ENCODE measurements at places on chromosomes 2 and 18.
A peak's percentile ranks its signal among the peaks of the same experiment; 100 is the strongest.

GRCh38 chr2:97660775-97661389, 3.0 kb downstream of the ACTR1B start:
- no peak for DNase-seq

GRCh38 chr2:12314127-12314760, 402.5 kb upstream of the TRIB2 start:
- DNase-seq: no peak

- no peak for DNase-seq
Measured at GRCh38 chr2:240051697-240052096, 1.6 kb downstream of the OR6B3 start.

DNA sequence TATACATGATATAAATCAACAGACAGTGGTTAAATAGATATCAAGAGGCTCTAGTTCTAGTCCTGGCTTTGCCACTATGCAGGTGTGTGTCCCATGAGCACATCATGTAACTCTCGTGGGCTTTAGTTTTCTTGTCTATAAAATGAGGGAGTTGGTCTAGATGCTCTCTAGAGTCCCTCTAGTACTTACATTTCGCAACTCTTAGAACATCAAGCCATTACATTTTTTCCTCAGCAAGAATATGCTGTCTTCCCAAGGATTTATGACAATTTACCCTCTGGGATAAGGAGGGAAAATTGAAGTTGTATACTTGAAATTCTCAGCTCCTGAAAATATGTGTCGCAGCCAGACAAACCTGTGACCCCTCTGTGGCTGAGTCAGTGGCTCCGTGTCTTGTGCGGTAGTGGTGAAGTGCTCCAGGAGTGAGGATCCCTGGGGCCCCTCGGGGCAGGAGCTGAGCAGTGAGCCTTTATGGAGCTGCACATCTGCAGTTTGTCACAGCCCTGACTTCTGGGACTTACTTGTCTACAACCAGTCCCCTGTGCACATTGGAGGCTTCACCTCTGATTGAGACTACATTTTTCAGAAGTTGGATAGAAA, 6.8 kb downstream of the PKP4 start:
- no peak for DNase-seq

DNA sequence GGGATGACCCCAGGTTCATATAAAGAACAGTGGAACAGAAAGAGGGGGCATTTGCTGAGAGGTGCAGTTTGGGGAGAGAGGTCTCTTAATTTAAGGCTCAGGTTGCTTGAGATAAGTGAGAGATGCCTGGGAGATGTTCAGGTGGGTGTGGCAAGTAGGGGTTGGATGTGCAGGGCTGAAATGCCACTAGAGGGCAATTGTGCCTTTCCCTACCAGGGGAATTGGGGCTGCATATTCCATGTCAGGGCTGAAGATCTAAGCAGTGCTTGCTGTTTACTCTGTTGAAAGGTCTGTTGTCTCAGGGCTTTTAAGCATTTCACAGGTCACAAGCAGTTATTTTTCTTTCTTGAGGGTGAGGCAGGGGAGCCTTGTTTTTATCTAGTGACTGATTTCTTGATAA, 7.8 kb downstream of the CCDC85A start:
- DNase-seq: peak; percentile 81

- no peak for DNase-seq
Measured at GRCh38 chr2:241081643-241082340, 20.3 kb downstream of the MTERF4 start.

DNA sequence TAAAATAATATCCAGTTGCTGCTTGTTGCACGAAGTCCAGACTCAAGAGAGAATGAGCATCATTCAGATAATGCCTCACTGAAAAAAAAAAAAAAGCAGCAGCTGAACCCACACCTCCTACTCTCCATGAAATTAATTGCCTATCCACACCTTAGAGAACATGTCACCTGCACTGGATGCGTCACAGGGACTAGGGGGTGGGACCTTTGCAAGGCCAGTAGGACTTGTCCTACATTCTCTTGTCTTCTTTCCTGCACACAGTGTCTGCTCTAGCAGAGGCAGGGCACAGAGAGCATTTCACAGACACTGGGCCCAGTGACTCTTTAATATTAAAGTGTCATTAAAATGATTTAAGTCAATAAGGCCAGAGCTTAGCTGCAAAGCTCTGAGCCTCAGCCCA, at the start of gene ABCA12:
ABCA12 (minus strand) TSS at position 148 of the 400 bp plus-strand sequence. CDS start 418 bp downstream, outside the sequence.
- peak; percentile 77 for DNase-seq

DNA sequence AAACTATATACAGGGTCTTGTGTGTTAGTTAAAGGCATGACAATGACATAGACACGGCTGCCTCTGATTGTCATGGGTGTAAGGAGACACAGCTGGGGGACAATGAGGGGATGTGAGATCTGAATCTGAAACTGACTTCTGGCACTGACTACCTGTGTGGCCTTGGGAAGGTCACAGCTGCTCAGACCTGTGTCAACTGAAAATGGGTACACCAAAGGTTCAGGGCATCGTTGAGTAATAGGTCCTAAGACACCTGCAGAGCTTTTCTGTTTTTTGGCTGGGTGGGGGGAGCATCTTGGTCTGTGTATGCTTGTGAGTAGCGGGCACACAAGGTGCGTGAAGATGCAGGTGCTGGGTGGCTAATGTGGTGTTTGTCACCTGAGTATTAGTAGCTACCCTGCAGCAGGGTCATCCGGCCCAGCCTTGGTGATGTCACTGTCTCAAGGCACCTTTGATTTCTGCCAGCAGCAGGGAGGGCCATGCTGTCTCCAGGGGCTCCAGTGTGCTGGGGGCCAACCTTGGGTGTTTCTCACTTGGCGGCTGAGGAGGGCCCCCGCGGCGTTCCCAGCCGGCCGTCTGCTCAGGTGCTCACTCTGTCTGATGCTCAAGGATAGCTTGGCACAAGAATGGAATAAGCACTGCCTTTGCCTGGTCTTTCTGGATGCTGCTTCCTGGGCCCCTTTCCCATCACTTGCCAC, 53.1 kb upstream of the HS6ST1 start:
- no peak for DNase-seq

All from DMS53 (cell line).